ENCODE measurements at places on chromosomes 11 and 22. TPM values are rescaled to one million over a fixed set of nuclear protein-coding genes. Genes with fewer than 3 reads are reported as not detected.

The ARHGAP8 gene
- total RNA-seq = 12.1 TPM

The ART1 gene
- 0.80 TPM for total RNA-seq

The MS4A3 gene
- 6.6 TPM for total RNA-seq

The SPDYC gene
- total RNA-seq = not detected

The ZNF70 gene
- total RNA-seq = 6.9 TPM

The HIRA gene
- 15.8 TPM for total RNA-seq

The PDE3B gene
- 79.2 TPM for total RNA-seq

The CST6 gene
- 7.1 TPM for total RNA-seq

The TMEM86A gene
- total RNA-seq = 3.2 TPM

The POU2F3 gene
- 2.6 TPM for total RNA-seq

The LTO1 gene
- 12.4 TPM for total RNA-seq

The OR52H1 gene
- total RNA-seq = 2.8 TPM

The TRIM51G gene
- total RNA-seq = not detected

The NNMT gene
- total RNA-seq = 15.4 TPM

The TRIM51 gene
- not detected for total RNA-seq
